Activated naive CD4-positive, alpha-beta T cell treated with Interleukin-2 at 50 U/mL for 16 hours (primary cell): ENCODE measurements at places on chromosomes 13 and 19.

GRCh38 chr13:62185631-62186255, 770.1 kb upstream of the PCDH20 start:
- no peak for DNase-seq

GRCh38 chr13:98260357-98261164, 83.5 kb upstream of the RNF113B start:
- no peak for DNase-seq

DNA sequence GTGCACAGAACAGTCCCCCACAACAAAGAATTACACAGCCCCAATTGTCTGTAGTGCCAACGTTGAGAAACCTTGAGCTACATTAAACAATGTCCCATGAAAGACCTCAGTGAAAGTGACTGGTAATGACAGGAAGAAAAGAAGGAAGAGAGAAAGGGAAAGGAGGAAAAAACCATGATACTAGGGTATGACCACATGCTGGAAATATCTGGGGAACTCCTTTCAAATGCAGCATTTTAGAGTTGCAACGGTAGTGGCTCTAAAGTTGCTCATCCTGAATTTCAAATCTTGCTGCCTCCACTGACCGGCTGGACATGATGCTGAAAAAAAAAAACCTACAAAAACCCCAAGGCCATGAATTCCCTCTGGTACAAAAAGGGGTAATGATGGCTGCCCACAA, 26.5 kb downstream of the FPR3 start:
- no peak for DNase-seq

- no peak for DNase-seq
These were observed 18.8 kb downstream of the FLT1 start for GRCh38 chr13:28475916-28476725.

DNA sequence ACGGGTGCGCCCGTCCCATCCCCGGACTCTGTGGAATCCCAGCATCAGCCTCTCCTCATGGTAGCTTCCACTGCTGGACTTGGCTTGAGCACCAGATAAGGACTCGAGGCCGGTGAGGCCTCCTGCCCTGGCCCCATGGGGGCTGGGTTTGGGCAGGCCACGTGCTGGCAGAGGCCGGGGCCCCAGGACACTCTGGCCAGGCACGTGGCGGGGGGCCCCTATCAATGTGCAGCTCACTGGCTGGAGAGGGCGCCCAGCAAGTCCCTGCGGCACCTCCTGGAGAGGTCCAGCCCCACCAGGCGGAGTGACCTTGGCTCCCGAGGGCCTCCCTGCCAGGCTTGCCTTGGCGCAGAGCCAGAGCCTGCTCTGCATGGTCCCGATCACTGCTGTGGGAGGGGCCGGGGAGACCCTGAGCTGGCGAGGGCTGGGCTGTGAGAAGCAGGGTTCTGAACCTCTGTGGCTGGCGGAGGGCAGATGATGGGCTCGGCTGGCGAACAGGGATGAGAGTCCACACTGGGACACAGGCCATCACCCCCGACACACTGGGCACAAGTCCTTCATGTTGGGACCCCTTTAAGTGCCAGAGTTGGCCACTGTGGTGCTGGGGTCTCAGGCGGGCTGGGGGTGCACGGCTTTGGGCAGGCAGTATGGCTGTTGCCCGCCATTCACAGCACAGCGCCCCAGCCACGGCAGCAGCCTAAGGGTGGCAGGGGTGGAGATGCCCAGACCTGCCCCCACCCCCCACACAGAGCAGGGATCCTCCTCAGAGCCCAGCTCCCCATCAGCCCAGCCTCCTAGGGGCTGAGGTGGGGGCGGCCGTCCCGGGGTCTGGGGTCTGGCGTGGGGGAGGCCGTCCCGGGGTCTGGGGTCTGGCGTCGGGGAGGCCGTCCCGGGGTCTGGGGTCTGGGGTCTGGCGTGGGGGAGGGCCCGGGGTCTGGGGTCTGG, 19.1 kb downstream of the CEBPG start:
- DNase-seq = no peak

DNA sequence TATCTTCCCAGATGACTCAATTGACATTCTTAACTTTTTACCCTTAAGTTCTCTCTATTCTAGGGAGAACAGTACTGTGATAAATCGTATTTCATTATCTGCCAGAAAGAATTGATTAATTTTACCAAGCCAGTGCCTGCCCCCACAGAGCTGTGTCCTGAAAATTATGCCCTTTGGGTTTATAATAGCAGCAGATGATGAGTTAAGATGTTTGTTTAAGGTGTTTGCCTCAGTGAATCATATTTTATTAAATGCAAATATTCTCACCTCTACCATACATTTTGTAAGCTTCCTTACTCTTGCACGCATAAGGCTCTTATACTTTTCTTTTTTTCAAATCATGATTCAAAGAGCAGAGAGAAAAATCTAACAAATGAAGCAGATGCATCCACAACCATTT, 318.6 kb downstream of the DCT start:
- DNase-seq = no peak

- peak; percentile 38 for DNase-seq
These were observed 101.3 kb downstream of the ARHGEF7 start for GRCh38 chr13:111216166-111216960.

- peak; percentile 73 for DNase-seq
These were observed 8.9 kb downstream of the OCEL1 start for GRCh38 chr19:17234911-17235299.

DNA sequence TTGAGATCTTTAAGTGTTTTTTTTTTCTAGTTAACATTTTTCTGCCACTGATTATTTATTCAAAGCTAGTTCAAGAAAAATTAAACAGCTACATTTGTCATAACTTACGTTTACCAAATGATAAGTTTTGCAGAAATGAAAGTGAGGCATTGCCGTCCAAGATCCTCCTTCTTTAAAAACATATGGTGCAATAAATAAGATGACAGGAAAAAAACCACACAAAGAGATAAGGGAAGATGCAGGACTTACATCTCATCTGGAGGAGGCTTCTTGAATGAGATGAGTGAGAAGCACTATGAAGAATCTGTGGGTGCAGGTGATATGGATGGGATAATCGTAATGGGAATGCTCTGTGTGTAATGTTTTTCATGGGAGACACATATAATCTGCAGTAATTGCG, 12.4 kb downstream of the TNFSF13B start:
- no peak for DNase-seq

- peak; percentile 71 for DNase-seq
These were observed 87.1 kb upstream of the STK24 start for GRCh38 chr13:98664047-98664446.

DNA sequence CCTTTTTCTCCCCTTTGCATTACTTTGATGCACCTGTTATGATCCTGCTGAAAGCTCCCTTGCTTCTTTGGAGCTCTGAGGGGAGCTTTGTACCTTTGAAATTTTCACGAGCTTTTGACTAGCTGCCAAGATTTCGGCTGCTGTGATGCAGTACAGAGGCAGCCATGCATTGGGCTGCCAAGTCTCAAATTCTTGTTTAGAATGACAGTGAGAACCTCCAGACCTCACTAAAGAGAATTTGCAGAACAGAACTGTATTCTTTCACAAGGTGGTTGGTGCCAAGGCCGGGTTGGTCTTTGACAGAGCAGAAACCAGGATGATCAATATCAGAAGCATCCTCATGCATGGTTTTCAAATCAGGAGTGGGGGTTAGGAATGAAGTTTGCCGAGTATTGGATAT, 414.8 kb downstream of the GPC5 start:
- no peak for DNase-seq

GRCh38 chr13:23578411-23579071, 8.3 kb downstream of the TNFRSF19 start:
- peak; percentile 70 for DNase-seq

GRCh38 chr13:97977982-97978381, 24.5 kb downstream of the IPO5 start:
- no peak for DNase-seq

- no peak for DNase-seq
These were observed 11.5 kb upstream of the EML2 start for GRCh38 chr19:45650722-45651121.

GRCh38 chr19:33668968-33669367, 47.2 kb downstream of the CHST8 start:
- no peak for DNase-seq

DNA sequence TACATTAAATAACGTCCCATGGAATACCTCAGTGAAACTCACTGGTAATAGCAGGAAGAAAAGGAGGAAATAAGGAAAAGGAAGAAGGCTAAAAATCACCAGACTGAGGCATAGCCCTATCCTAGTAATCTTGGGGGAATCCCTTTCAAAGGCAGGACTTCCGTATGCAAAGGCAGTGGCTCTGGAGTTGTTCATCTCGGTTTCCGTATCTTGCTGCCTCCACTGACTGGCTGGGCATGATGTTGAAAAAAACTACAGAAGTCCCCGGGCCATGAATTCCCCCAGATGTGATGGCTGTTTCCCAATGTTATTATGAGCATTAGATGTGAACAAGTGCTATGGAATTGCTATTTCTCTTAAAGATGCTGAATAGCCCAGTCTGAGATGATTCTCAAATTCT, 5.5 kb downstream of the FPR2 start:
- no peak for DNase-seq

DNA sequence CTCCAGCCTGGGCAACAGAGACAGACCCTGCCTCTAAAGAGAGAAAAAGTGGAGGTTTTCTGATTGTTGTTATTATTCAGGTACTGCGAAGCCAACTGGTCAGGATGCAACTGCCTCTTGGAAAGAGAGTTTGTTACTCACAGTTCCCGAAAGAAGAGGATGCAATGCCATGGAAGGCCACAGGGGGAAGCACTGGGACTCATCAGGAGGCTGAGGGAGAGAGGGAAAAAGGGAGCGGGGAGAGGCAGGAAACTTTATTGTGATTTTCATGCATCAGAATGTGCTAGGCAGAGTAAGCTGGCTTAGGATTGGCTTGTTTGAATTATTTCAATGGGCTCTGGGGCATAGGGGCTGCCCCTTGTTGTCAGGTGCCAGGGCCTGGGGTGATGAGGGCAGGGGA, 27.6 kb downstream of the MYO9B start:
- DNase-seq = no peak

GRCh38 chr19:51799034-51799773, 4.2 kb downstream of the FPR3 start:
- no peak for DNase-seq

GRCh38 chr13:102817241-102817640, 18.3 kb downstream of the BIVM start:
- DNase-seq = no peak

DNA sequence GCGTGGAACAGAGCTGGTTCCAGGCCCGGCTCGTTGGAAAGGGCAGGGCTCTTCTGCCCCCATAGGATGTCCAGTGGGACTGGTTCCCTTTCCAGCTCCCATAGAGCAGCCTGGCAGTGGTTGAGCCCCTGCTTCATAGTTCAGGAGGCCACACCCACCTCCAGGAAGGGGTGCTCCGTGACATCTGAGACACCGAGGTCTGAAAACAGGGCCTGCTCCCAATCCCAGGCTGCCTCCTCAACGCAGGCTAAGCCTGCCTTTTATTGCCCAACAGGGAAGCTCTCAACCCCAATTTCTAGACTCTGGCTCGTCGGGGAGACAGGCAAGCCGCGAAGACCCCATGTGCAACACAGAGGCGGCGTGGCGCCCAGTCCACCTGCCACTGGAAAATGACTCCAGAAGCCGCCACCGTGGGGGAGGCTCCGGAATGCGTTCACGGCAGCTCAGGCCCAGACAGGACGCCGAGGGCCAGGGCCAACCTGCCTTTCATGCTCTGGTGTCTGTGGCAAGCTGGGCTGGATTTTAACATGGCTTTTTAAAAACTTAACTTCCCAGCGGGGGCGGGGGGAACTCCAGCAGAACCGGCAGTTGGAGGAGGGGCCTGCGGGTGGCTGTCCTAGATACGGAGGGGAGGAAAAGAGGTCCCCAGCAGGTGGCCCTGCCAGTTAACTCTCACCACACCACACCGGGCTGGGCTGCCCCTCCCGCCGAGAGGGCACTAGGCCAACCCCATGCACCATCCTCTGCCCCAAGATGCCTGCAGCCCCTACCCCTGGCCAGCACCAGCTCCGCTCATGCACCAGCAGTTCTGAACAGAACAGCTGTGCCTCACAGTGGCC, 17.9 kb upstream of the TINCR start:
- peak; percentile 53 for DNase-seq

- no peak for DNase-seq
These were observed 11.4 kb downstream of the MBNL2 start for GRCh38 chr13:97233499-97233898.

GRCh38 chr19:44588771-44589112, 24.6 kb upstream of the IGSF23 start:
- DNase-seq = no peak

GRCh38 chr19:49387936-49388372, at the start of gene KASH5:
KASH5 (plus strand) TSS chr19:49388249; CDS start chr19:49390884, 2,635 bp downstream.
- DNase-seq = peak; percentile 81

- DNase-seq = no peak
These were observed 202.6 kb downstream of the TSHZ3 start for GRCh38 chr19:31146546-31147183.

- DNase-seq = no peak
These were observed 536 bp downstream of the UBA2 start for GRCh38 chr19:34428549-34429285.

GRCh38 chr19:34998777-34999497, 1.2 kb upstream of the GRAMD1A start:
- DNase-seq = no peak

- no peak for DNase-seq
These were observed 20.7 kb downstream of the SAMD4B start for GRCh38 chr19:39362682-39363657.

DNA sequence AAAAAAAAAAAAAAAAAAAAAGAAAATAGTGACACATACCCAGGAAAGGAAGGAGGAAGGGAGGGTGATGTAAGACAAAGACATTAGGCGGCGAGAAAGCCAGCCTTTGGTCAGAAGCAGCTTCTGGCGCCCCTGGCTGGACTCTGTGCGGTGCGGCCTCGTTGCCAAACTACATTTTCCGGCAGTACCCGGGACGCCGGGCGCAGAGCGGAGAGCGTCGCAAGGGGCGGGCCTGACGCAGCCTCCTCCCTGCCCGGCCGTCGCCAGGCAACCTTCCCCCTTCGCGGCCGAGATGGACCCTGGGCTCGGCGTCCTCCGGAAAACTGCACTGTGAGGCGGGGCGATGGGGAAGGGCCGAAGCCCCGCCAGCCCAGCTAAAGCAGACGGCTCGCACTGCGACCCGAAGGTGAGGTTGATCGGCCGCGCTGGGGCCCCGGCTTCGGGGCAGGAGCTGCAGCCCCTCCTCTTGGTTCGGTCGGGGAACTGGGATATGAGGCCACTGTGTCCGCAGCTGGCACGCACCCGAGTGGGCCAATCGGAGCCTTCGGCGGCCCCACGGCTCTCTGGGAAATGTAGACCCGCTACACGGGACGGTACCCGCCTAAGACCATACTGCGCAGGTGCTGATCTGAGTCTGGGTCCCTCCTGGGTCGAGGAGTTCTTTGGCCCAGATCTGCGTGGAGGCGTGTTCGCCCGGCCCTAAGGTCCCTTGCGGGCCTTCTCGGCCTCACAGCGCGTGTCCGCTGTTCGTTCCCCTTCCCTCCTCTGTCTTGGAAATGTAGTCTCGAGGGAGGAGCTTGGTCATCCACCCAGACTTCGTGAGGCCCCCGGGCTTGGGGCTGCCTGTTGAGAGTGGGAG, 2.3 kb upstream of the MZF1 start:
- DNase-seq = peak; percentile 82

- DNase-seq = no peak
These were observed 15.2 kb downstream of the ERFL start for GRCh38 chr19:41912899-41913537.

GRCh38 chr13:21365574-21365973, 93.5 kb downstream of the ZDHHC20 start:
- DNase-seq = no peak
